Stimulated activated CD4-positive, alpha-beta T cell treated with anti-CD3 and anti-CD28 coated beads, Interleukin-12 subunit alpha, Interleukin-12 subunit beta, amount 100 ng/mL, for 4 hours (primary cell): ENCODE measurements at places on chromosomes 12 and 14.

GRCh38 chr12:121087467-121088194 lies 45.0 kb upstream of the P2RX7 start:
- DNase-seq = no peak

DNA sequence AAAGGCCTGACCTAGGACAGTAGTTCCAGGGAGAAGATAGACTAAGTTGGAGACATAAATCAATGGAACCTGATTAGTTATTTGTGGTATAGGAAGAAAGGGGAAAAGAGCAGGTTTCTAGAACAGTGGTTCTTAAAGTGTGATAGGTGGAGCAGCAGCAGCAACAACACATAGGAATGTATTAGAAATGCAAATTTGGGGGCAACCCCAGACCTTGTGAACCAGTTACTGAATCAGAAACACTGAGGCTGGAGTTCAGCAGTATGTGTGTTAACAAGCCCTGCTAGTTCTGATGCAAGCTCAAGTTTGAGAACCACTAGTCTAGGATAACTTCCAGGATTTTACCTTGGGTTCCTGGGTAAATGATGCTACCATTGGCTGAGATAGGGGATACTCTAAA lies 308.7 kb downstream of the EMP1 start:
- no peak for DNase-seq

GRCh38 chr12:76080017-76080728 lies 4.3 kb downstream of the NAP1L1 start:
- no peak for DNase-seq

GRCh38 chr14:80868260-80868659 lies 73.3 kb downstream of the CEP128 start:
- no peak for DNase-seq

DNA sequence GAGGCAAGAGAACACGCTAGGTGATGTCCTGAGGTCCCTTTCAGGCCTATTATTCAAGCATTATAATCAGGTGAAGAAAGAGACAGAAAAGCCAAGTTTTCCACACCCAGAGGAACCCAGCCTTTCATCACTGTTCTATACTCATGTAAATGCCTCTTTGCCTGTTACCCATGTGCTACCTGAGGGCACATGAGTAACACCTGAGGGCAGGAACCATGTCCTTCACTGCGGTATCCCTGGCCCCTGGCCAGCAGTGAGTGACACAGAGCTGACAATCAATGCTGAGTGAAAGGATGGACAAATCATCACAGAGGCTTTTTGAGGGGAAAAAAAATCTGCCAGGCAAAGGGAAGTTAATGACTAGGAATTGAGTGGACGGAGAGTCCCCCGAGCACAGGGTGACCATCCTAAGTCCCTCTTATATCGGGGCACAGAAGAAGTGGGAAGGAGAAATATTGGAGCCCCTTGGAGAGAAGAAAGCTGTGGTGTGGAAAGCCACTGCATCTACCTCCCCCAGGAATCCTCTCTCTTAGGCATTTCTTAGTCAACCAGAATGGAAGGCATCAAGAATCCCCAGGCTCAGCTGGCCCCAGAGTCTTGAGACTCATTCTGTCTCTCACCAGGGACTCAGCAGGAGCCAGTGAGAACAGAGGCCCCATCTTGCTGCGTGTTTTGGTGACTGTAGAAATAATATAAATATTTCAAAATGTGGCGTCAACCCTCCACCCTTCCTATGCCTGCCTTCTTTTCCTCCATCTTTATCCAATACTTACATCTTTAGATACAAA lies 212.9 kb downstream of the DPF3 start:
- no peak for DNase-seq

DNA sequence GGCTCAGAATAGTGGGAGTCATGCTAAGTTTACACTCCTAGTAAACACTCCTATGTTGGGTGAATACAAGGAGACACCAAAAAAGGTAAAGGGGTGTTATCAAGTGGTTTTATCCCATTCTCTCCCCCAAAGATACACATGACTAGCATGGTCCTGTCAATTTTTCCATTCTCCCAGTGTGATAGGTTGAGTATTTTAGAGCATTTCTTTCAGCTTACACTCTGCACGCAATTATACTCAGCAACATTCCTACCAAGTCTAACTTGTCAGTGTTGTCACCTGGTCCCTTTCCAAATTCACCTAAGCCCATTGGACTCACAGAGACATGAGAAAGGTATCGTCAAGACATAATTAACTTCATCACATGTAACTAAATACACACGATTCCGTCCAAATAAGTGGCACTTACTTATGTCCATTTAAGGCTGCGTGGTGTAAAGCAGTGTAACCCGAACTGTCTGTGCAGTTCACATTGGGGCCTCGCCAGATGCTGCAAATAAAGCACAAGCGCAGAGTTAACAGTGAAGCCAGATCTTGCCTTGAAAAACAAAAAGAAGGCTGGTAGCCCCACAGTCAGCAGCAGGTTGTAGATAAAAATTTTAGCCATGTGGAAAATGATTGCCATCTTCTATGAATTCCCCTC lies 159.7 kb downstream of the ANKS1B start:
- no peak for DNase-seq

DNA sequence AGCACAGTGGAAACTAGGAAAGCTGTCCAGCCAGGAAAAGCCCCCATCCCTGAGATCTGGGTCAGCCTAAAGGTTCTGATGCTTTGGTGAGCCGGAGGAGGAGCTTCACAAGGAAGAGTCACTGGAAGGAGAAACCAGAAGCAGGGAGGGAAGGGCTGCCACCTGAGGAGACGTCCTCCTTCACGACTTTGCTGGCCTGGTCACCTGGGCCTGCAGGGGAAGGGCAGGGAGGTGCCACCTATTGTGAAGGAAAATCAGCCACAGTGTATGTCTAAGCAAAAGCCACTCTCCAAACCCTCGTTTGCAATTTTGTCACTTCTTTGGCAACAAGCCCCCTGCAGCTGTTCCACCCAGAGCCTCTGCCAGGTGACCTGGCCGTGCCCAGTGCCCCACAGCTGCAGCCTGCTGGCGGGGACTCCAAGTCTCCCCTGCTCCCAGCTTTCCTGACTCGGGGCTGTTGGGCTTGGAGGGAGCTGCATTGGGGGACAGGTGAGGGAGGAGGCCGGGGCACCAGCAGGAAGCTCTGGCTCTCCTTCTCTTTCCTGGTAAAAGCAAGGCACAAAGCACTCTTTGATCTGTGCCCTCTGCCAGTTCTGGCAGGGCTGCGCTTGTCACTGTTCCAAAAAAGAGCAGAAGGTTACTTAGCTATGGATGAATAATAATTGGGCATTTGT lies 120.9 kb upstream of the BCL2L14 start:
- no peak for DNase-seq

DNA sequence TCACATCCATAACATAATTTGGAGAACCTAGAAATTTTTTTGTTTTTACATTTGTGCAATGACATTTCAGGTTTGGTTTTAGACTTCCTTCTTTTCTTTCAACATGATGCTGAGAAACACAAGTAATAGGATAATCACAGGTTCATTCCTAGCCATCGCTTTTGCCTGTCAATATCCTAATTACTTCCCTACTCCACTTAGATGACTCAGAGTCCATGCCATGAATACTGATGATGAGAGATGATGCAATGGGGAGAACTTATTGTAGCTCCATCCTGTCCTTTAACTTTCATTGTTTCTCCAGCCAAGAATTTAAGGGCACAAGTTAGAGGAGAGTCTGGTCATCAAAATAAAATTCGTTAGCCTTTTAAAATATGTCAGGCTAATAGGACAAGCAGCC lies 101.3 kb downstream of the PTPRO start:
- no peak for DNase-seq

GRCh38 chr12:81530352-81530751 lies 228.8 kb downstream of the PPFIA2 start:
- no peak for DNase-seq

- no peak for DNase-seq
Observed at GRCh38 chr14:83006121-83006670, 1472.5 kb upstream of the SEL1L start.

DNA sequence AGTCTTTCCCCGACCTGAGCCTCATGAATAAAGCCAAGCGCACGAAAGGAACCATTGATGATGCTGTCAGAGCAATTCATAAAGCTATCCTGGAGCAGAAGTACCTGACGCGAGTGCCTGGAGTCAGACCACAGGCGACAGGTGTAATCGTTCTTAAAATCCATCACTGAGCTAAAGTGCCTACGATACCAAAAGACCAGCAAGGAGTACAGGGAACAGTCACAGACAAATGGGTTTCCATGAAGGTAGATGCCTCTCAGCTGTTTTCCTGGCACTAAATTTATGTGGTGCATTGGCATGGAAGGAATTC lies 1.4 kb upstream of the PCED1B start:
- no peak for DNase-seq

DNA sequence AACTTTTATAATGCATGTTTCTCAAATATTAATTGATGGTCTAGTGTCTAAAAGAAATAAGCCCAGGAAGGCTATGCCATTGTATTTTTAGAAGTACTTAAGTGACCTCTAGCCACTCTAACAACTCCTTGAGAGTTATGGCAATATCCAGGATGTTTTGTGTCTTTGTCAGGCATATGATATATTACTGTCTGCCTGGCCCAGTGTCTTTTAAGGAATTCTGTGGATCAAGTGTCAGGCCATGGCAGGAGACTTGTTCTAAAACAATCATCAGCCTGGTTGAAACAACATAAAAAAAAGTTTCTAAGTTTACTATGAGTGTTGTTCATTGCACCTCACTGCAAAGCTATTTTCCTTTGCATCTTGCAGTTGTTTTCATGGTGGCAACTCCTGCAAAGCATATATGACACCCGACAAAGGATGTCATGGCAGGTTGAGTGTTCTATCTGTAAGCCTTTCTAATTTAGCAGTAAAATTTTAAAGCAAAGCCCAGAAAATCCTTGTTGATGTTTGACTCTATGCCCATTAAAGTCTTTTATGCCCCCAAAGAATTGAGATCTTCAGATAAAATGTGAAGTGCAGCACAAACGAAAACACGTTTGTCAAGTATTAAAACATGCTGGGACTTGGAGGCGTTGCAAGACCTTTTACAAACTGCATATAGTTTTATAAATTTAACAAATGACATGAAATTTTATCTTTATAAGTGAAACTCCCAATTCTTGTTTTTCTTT lies 89.5 kb upstream of the SLC38A2 start:
- DNase-seq = no peak

DNA sequence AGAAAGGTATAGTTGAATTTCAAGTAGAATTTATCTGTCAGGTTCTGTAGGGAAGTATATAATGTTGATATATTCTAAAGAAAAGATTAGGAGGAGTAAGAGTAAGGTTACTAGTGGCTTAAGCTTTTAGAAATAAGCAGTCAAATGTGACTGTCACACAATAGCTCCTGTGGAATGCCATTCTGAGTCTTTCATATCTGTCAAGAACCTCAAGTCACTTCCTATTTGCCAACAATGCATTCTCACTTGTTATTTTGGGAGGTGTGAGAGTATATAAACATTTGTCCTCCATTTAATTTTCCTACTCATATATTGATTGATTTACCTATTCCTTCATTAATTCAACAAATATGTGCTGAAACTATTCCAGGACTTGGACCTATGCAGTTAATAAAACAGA lies 11.7 kb downstream of the CLEC9A start:
- DNase-seq = no peak

GRCh38 chr14:91119556-91120311 lies 5.9 kb downstream of the DGLUCY start:
- DNase-seq = no peak

DNA sequence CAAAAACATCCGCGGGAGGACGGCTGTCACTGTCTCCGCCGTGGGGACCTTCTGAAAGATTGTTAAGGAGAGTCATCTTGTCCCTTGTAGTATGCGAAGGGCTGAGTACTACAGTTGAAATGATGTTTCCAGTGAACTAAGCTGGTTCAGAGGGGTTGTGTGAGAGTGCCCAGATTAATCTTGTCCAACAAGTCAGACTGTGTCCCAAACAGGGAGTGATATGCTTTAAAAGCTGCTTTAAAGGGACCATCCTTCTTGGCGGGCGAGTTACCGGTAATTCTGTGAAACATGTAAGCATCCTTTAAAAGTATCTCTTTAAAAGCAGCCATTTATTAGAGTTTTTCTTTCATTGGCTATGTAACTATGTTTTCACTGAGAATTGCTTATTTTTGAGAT lies 1.1 kb downstream of the WDR20 start:
- no peak for DNase-seq

DNA sequence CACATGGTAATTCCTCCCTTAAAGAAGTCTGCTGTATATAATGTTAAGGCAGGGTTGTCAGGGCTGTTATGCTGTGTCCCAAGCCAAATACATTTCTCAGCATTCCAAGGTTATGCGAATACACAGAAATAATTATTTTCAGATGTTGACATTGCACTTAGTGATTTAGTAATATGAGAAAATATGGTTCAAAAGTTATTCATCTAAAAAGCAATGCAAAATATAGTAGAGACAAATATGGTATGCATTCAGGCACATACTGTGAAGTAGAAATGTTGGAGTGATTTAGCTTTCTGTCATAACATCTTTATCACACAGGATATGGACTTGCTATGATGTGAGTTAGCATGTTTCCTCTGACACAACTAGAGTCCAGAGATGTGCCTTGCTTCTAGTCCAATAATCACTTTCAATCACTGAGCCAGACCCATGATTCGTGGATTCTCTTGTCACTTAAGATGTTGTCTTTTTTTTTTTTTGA lies 70.0 kb downstream of the PDE3A start:
- no peak for DNase-seq
